ENCODE measurements at places on chromosomes 5 and 9.

GRCh38 chr5:60613826-60614225 is 86.1 kb downstream of the DEPDC1B start:
- DNase-seq, result no peak

DNA sequence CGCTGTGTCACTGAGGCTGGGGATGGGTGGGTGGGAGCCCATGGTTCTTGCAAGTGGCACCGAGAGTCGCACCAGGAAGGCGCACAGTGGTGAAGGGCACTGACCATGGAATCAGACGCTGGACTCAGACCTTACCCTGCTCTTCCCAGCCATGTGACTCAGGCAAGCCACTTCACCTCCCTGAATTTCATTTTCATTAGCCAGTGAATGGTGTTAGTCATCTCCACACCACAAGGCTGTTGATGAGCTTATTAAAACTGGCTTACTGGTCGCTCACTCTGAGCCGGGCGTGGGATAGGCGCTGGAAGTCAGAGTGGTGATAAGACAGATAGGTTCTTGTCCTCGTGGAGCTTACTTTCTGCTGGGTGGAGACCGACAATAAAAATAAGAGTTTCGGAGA is 25.1 kb downstream of the FGF18 start:
- DNase-seq, result no peak

DNA sequence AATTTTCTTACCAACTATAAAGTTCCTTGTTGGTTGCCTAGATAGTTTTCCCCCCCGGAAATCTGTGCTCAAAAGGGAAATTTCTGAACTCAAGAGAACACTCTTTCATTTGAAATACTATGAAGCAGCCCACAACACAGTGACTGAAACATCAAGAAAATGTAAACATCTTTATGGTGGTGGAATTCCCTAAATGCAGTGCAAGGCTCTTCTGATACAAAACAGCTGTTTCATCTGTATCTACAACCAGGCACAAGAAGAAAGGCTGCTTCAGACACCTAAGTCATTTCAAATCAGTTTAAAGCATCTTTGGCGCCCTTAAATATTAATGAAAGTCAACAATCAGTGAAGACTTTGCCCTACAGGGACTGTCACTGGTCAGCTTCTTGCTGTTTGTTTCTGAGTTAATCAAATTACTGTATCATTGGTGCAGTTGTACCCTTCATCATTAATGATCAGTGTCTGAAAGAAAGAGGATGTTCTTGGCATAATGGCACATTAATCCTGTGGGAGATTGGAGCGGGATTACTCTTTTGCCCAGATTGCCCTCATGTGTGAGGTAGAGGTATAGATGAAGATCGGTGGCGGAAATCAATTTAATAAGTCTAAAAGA is 947.0 kb downstream of the NR2F1-AS1 start:
- DNase-seq, result no peak

- no peak for DNase-seq
Measured at GRCh38 chr9:18543406-18544192, 69.6 kb downstream of the ADAMTSL1 start.

- DNase-seq, result no peak
Measured at GRCh38 chr5:35370871-35371270, 140.6 kb upstream of the PRLR start.

DNA sequence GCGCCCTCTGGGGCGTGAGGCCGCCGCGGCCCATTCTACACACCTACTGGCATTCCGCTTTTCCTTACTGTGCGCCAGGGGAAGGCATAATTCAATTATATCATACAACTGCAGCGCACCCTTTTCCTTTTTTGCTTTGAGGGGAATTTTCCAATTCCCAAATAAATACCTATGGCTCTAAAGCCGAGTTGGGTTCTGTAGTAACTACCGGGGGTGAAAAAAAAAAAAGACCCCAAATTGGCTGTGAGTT is 34.1 kb upstream of the NFIB start:
- DNase-seq, result no peak

GRCh38 chr5:1059884-1060263 is 51.3 kb downstream of the NKD2 start:
- DNase-seq, result no peak

GRCh38 chr9:25864509-25864908 is 186.3 kb upstream of the TUSC1 start:
- no peak for DNase-seq

GRCh38 chr5:95809414-95809960 is 13.0 kb downstream of the GLRX start:
- DNase-seq, result no peak

DNA sequence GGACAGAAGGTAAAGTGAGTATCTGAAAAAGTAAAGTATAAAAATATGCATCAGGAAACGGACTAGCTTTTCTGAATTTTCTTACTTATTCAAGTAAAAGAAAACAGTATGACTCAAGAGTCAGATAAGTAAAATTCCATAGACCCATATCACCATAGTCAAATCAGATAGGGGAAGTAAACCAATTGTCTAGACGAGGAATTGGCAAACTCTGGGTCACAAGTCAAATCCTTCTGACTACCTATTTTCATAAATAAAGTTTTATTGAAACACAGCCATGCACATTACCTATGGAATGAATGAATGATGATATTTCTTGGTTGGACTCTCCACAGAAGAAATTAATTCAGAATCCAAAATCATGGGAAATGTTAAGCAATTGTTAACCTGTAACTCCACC is 59.1 kb upstream of the TMC1 start:
- DNase-seq, result no peak

DNA sequence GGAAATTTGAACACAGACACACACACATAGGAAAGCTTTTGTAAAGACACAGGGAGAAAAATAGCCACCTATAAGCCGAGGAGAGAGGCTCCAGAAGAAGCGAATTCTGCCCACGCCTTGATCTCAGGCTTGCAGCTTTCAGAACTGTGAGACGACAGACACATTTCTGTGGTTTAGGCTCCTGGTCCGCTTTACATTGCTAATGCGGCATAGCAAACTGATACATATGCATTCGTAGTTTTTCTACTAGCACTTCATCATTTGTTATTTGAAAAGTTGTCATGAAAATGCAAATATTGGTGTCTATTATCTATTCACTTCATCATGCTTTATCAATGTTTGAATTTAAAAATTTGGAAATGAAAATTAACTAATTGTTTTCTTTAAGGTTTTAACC is 674.9 kb downstream of the SEMA5A start:
- no peak for DNase-seq

DNA sequence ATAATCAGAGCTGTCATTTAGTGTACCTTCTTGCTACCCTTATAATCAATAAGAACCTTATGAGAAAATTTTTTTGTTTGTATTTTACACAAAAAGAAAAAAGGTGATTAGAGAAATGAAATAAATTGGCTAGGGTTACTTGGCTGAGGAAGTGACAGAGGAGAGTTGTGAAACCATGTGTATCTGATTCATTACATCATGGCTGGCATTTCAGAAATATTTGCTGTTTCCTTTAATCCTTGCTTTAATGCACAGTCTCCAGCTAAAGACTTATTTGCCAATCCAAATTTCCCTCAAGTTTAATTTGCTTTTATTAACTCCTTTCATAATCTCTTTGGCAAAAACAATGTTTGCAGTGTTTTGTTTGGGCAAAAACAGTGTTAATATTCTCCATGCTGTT is 543.1 kb downstream of the KIF4B start:
- DNase-seq, result no peak

- no peak for DNase-seq
Measured at GRCh38 chr5:87746341-87746740, 333.6 kb upstream of the CCNH start.

DNA sequence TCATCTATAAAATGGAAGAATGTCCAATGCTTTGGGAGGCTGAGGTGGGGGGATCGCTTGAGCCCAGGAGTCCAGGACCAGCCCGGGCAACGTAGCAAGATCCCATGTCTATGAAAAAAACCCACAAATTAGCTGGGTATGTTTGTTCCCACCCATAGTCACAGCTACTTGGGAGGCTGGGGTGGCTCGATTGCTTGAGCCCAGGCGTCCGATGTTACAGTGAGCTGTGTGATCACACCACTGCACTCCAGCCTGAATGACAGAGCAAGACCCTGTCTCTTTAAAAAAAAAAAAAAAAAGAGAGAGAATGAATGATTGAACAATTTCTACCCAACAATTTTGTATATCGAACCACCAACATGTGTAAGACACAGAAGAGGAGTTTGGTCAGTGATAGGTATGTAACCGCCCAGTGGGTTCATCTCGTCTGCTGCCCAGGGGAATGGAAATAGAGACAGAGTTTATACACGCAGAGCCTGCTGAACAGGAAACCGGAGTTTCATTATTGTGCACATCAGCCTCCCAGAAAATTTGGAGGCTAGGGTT is 26.2 kb upstream of the ERGIC1 start:
- DNase-seq, result no peak

DNA sequence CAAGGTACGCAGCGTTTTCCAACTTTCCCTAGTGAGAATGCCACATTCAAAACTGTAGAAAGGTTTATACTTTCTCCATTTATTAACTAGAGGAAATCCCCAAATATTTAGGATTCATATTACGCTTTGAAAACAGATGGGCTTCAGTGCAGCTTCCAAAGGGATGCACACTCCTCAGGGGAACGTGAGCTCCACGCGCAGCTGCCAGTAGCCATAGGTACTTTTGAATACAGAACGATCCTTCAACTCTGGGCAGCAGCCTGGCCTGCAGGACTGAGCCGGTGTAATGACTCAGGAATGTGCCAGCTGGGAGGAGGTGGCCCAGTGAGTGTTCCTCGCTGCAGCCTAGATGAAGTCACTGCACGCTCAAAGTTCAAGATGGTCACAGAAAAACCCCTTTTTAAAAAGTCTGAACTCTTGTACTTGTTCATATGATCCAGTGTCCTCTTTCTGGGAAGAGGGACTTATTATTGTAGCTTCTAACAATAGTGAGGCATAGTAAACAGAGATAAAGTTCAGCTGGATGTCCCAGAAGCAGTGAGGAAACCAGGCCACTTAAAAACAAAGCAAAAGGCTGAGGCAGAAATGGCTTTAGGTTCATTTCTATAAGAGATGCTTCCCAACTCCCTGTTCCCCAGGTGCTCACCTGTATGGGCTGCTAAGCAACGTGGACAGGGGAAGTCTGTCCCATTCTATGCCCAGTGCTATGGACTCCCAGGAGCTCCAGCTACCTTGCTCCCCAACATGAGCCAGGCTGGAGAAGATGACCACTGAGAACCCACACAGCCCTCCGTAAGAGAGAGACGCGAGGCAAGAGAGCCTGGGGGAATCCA is 130.0 kb downstream of the LHFPL2 start:
- no peak for DNase-seq

GRCh38 chr5:55497712-55498111 is 37.1 kb downstream of the PLPP1 start:
- no peak for DNase-seq

GRCh38 chr9:114826431-114826830 is 20.6 kb upstream of the TNFSF15 start:
- no peak for DNase-seq

DNA sequence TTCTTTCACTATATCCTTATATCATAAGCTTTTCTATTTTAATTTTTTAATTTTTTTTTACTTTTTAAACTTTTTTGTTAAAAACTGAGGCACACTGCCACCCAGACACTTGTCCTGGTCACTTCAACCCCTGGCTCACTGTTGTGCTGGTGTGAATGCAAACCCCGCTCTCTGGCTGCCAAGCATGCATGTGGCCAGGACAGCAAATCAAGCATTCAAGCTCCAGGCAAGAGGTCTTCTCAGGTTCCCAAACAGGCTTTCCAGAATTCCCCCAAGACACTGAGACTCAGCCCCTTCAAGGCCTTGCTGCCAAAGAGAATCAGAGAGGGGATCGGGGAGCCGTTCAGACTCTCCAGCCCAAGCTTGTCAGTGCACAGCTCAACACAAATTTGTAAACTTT is 139.9 kb downstream of the FANCC start:
- DNase-seq, result no peak

DNA sequence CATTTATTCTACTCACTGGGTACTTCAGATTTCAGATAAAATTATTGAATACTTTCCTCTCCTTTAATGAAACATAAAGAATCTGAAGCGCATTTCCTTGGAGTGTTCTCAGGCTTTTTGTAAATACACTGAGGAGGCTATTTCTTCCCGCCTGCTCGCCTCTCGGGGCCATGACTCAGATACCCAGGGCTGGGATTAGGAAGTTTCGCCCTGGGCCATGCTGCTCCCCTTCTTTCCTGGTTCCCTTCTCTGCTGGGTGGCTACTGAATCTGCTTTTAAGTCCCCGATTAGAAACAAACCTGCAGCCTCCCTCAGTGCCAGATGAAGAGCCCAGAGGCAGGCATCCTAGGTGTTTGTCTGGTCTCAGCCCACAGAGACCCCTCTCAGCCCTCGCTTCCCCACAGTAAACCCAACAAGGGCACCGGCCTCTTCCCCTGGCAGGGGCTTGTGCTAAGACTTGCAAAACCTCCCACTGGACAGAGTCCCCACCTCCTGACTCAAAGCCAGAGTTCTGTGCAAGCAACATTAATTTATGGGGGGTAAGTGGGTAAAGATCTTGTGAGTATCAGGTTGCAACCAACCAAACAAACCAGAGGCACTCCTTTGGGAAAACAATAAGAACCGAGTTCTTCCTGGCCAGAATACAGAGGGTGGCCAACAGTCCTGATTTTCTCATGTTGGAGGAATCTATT is 30.7 kb upstream of the IRX1 start:
- DNase-seq, result no peak

DNA sequence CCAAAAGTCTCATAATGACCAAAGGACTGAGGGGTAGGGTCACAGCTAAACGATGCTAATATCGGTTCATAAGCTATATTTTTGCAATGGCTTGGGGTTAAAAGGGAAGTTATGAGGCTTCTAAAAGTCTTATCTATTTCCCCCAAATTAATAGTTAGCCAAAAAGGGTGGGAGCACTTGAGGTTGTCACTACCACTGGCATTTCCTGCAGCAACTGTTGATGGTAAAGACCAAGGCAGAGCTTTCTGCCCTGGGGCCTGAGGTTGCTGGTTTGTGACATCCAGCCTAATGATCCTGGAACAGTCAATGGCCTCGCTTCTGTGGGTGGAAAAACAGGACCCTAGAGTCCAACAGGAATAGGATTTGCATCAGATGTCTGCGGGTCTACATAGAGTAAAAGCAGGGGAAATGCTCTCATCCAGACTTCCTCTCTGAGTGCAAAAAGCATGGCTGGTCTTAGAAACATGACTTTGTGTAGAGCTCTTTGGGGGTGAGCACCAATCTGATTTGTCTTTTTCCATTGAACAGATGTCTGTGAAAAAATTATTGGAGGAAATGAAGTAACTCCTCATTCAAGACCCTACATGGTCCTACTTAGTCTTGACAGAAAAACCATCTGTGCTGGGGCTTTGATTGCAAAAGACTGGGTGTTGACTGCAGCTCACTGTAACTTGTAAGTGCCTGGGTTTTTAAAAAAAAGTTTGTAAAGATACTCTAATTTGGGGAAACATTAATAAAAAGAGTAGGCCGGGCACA is 2.7 kb downstream of the GZMA start:
- no peak for DNase-seq

- DNase-seq, result no peak
Measured at GRCh38 chr5:2254406-2254805, 371.7 kb upstream of the IRX4 start.

- no peak for DNase-seq
Measured at GRCh38 chr5:153223376-153223775, 267.1 kb upstream of the GRIA1 start.

GRCh38 chr9:133476036-133476931 is 2.6 kb downstream of the SLC2A6 start:
- no peak for DNase-seq

GRCh38 chr9:136685790-136686533 is 1.3 kb downstream of the AGPAT2 start:
- no peak for DNase-seq

GRCh38 chr5:66737096-66737495 is 140.9 kb downstream of the MAST4 start:
- DNase-seq, result no peak

GRCh38 chr5:146338774-146339714 is at the start of gene POU4F3:
Gene POU4F3, plus strand, starts transcription at chr5:146338839. Its CDS starts 274 bp downstream, at chr5:146339113.
- no peak for DNase-seq

Measured in stimulated activated CD4-positive, alpha-beta T cell treated with anti-CD3 and anti-CD28 coated beads, Interleukin-4, amount 100 ng/mL, for 24 hours (primary cell).